ENCODE measurements at places on chromosomes 7 and 10. TPM values are rescaled to one million over a fixed set of nuclear protein-coding genes. Genes with fewer than 3 reads are reported as not detected.

Gene SCART1
- polyA plus RNA-seq: 0.36 TPM

Gene ZSCAN21
- 5.0 TPM for polyA plus RNA-seq

Gene TBX20
- not detected for polyA plus RNA-seq

Gene CRYGN
- polyA plus RNA-seq: 0.32 TPM

Gene POMZP3
- 7.9 TPM for polyA plus RNA-seq

Gene ADGRA1
- 0.02 TPM for polyA plus RNA-seq

Gene CUL1
- 29.1 TPM for polyA plus RNA-seq

Gene PAOX
- polyA plus RNA-seq: 15.4 TPM

Gene SLC13A4
- polyA plus RNA-seq: 0.16 TPM

- peaks cover 6% of the 10 kb centered on the region for H3K36me3 ChIP-seq
- peak; percentile 91 for DNase-seq
- peak overlapping the region; percentile 77 for H3K4me3 ChIP-seq
- peak overlapping the region; percentile 100 for H3K27ac ChIP-seq
- H3K4me1 ChIP-seq: peaks cover 42% of the 10 kb centered on the region
- no peaks in the 10 kb centered on the region for H3K27me3 ChIP-seq
Measured at GRCh38 chr10:102642736-102643335, 1.4 kb upstream of the TRIM8 start.

- H3K27me3 ChIP-seq: peaks cover 9% of the 10 kb centered on the region
- H3K36me3 ChIP-seq: no peaks in the 10 kb centered on the region
- H3K4me3 ChIP-seq: no peak overlapping the region
- DNase-seq: no peak
- no peak overlapping the region for H3K27ac ChIP-seq
- H3K4me1 ChIP-seq: no peaks in the 10 kb centered on the region
Measured at GRCh38 chr7:127239814-127240213, 12.9 kb downstream of the GRM8 start.

- H3K4me1 ChIP-seq: peaks cover 28% of the 10 kb centered on the region
- no peak for DNase-seq
- H3K36me3 ChIP-seq: peaks cover 8% of the 10 kb centered on the region
Measured at GRCh38 chr7:2754912-2755311, 66.9 kb downstream of the AMZ1 start.

- no peaks in the 10 kb centered on the region for H3K27me3 ChIP-seq
- no peaks in the 10 kb centered on the region for H3K36me3 ChIP-seq
- H3K4me1 ChIP-seq: no peaks in the 10 kb centered on the region
- no peak overlapping the region for H3K4me3 ChIP-seq
Measured at GRCh38 chr7:30986738-30987137, 23.0 kb downstream of the GHRHR start.

DNA sequence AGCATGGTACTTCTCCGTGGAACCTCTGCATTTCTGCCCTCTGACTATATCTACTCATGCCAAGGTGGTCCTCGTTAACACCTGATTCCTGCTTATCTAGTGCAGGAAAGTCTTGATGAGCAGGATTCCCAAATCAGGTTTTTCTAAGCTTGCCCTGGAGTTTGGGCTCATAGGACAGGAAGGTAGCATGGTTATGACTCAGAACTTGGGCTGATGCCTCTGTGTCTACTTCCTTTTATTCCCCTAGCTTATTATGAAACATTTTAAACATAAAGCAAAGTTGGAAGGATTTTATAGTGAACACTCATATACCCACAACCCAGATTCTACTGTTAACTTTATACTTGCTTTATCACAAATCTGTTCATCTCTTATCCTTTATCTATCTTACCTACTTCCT lies 5.6 kb downstream of the SUFU start:
- no peak for DNase-seq
- H3K4me3 ChIP-seq: no peak overlapping the region
- H3K4me1 ChIP-seq: peaks cover 64% of the 10 kb centered on the region
- no peaks in the 10 kb centered on the region for H3K27me3 ChIP-seq

- H3K27me3 ChIP-seq: peaks cover 20% of the 10 kb centered on the region
- no peak overlapping the region for H3K27ac ChIP-seq
- H3K36me3 ChIP-seq: no peaks in the 10 kb centered on the region
Measured at GRCh38 chr7:151877911-151878835, 1.3 kb upstream of the PRKAG2 start.

DNA sequence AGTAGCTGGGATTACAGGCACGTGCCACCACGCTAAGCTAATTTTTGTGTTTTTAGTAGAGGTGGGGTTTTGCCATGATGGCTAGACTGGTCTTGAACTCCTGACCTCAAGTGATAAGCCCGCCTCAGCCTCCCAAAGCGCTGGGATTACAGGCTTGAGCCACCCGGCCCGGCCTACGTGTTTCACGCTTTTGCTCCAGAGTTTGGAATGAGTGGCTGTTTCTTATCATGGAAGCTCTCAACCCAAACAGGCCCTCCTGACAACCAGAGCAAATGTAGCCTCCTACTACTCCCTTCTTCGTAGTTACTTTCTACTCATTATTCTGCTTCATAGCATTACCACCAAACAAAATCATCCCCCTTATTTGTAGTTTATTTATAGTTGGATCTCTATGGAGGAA lies 26.8 kb upstream of the CASD1 start:
- H3K27ac ChIP-seq: no peak overlapping the region
- no peak for DNase-seq

GRCh38 chr7:67006965-67007364 lies 10.3 kb downstream of the TYW1 start:
- no peak overlapping the region for H3K4me3 ChIP-seq
- peaks cover 49% of the 10 kb centered on the region for H3K36me3 ChIP-seq
- no peak for DNase-seq
- H3K27me3 ChIP-seq: no peaks in the 10 kb centered on the region
- H3K27ac ChIP-seq: no peak overlapping the region

DNA sequence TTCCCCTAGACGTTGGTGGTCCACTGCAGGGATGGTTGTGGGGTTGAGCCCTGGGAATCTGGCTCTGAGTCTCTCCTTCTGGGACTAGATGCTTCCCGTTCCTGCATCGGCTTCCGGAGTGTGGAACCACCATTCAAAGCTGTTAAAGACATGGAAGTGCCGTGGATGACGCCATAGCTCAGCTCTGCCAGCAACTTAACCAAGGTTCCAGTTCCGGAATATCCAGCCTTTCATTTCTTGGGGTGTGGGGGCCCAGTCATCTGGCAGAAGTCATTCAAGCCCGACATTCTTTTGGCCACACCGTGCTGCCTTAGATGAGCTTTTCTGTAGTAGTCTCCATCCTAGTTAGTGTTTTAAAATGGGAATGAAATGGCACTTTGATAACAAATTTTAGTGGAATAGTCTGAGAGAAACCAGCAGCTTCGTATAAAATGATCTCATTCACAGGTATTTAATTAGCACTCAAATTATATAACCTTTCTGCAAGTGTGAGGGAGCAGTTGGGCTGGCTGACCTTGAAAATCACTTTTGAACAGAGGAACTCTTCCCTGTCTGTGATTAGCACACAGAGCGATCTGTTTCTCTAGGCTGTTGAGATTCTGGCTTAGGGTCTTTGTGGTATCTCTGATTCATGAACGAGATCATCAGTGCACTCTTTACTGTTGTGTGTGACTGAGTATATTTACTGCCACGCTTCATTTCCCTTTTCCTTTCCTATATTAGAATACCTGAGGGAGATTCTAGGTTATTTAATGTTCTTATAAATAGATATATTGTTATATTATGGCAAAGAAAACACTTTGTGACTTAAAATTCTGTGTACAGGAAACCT lies 19.9 kb downstream of the LMTK2 start:
- peaks cover 87% of the 10 kb centered on the region for H3K4me1 ChIP-seq
- no peak for DNase-seq
- H3K36me3 ChIP-seq: peaks cover 17% of the 10 kb centered on the region
- no peak overlapping the region for H3K4me3 ChIP-seq
- H3K27ac ChIP-seq: peak overlapping the region; percentile 73
- peaks cover 20% of the 10 kb centered on the region for H3K27me3 ChIP-seq

DNA sequence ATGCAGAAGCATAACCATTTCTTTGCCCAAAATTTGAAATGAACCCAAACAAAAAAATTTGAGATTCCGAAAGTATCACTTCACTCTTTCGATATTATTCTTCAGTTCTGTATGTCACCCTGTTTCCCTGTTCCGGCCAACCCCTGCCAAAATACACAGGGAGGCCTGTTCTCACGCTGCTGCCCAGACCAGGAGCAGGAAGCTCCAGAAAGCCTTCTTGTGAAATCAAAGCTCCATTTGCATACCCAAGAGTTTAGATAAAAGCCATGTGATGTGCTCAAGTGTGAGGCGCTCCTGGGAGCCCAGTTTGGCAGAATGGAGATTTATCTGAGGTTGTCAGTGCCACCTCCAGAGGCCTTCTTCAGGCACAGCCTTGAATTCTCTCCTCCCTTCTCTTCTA lies 236.2 kb downstream of the FGFR2 start:
- no peaks in the 10 kb centered on the region for H3K4me1 ChIP-seq
- no peaks in the 10 kb centered on the region for H3K36me3 ChIP-seq
- H3K4me3 ChIP-seq: no peak overlapping the region
- H3K27me3 ChIP-seq: no peaks in the 10 kb centered on the region

All from spleen (tissue), 13 donors.